ENCODE measurements at places on chromosomes 11 and 22.
A peak's percentile ranks its signal among the peaks of the same experiment; 100 is the strongest.

DNA sequence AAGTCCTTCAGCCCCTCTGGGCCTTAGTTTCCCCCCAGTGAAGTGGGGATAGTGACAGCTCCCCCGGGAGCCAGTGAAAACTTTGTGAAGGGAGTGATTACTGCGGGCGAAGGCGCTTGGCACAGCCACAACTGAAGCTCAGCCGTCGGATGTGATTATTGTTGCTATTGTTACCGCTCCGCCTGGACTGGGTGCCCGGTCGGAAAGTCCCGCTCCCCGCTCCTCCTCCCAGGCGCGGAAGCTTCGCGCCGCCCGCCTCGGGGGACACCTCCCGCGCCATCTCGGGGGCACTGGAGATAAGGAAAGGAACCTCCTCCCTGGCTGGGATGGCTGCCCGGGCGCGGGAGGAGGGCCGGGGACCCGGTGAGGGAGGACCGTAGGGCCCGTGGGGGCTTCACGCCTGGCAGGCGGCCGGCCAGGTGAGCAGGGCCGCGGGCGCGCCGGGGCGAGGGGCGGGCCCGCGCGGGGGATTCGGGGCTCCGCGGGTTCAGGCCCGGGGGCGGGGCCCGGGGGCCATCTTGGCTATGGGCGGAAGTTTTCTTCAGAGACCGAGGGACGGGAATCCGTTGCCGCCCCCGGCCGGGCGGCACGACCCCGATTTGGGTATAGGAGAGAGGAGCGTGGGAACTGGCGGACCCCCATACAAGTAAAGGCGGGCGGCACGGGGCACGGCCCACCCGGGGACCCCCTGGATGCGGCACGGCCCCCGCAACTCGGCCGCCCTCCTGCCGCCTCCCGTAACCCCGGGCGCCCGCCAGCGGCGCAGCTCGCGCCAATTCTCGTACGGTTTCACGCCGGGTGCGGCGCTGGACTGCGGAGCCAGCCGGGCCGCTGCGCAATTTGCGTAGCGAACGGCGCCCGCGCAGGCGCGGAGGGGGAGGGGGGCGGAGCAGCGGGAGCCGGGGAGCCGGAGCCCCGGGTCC, at the start of gene GPR137:
TSS of gene GPR137 (plus strand) at position 887 of the 923 bp plus-strand sequence. CDS start 677 bp downstream, outside the sequence.
- DNase-seq = peak; percentile 89

- no peak for DNase-seq
These were observed 104.2 kb upstream of the DRD2 start for GRCh38 chr11:113579292-113579940.

DNA sequence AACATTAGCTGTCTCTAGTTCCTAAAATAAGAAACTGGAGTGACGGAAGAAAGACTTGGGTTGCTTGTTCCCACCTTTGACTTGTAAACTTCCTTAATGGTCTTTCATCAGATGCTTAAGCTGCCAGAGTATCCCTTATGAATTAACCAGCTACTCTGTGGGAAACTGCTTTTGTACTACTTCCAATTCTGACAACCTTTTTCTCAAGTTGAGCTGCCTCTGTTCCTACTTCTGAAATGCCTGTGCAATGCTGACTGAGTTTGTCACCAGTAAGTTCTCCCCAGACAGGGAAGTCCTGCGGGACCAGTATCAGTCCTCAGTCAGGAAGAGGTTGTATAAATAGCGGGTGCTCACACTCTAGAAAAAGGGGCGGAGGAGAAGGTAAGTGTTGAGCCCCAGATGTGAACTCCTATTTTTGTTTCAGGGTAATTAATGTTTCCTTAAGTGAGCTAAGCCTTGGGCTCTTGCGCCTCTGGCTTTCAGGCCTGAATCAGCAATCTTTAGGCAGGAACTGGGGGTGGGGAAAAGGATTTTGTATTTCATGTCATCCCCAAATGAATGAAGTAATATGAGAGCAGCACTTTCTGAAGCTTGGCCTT, 67.2 kb downstream of the CECR2 start:
- DNase-seq = no peak

DNA sequence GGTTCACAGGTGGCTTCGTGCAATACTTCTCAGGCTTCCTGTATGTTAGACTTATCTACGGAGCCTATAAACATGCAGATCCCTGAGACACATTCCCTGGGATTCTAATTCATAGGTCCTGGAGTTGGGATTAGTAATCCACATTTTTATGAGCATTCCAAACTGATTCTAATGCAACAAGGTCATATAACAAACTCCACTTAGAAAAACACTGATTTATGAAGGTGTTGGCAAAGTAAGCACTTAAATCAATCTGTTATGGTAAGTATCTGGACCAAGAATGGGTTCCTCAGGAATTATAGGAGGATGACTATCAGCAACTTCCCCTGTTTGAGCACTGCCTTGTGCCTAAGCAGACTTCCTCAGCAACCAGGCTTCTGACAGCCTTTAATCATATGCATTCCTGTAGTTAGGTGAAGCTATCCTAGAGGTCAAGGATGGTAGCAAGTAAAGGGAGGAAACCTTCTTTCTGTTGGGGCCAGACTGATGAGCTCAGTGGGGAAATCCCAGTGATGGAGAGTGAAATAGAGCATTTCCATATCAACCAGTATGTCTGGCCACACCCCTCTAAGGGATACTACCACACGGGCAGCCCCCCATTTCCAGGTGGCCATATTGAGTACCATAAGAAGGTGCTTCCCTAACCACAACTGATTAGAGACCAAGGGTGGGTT, 89.6 kb downstream of the RASSF10 start:
- no peak for DNase-seq

DNA sequence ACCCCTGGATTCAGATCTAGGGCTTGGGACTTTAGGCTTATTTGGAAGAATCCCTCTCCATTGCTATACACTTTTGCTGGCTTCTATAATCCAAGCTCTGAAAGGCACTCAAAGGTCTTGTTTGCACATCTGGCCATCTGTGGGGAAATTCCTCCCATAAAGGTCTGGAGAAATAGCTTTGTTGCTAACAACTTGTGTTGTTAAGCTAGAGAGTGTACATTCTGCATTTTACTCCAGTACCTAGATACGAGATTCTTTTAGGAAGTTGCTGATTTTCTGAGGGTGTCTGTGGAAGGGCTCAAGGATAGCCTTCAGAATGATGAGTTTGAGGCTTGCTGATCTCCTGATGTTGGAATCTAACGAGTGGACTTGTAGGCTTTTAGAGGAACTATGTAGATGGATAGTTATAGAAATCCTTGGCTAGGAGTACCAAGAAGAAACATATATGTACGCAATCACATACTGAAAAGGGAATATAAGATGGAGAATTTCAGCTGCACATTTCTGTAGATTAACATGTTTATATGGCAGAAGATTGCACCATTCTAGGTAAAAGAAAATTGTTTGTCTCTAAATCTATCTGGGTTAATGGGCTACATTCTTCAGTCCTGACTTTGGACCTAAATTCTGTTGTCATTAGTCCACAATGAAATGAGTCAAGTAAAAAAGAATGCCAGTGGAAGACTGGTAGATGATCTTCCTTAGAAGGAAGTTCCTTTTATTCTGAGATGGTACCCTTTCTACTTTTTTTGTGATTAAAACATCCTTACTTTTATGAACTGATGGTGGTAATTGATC, 51.0 kb downstream of the UBASH3B start:
- DNase-seq = no peak

Measured in activated T-helper 1 cell treated with Interleukin-2 at 50 U/mL for 16 hours (primary cell).